ENCODE measurements at places on chromosomes 12 and 14. TPM values are rescaled to one million over a fixed set of nuclear protein-coding genes. Genes with fewer than 3 reads are reported as not detected.

TROAP gene
- total RNA-seq = not detected

GRCh38 chr12:1827826-1828805 is 7.8 kb downstream of the LRTM2 start:
- no peaks in the 10 kb centered on the region for H3K36me3 ChIP-seq
- H3K27me3 ChIP-seq = no peaks in the 10 kb centered on the region
- H3K4me3 ChIP-seq = no peak overlapping the region
- H3K27ac ChIP-seq = no peak overlapping the region

- H3K4me3 ChIP-seq = no peak overlapping the region
- H3K27me3 ChIP-seq = no peaks in the 10 kb centered on the region
Observed at GRCh38 chr12:90299666-90300065, 591.0 kb upstream of the ATP2B1 start.

DNA sequence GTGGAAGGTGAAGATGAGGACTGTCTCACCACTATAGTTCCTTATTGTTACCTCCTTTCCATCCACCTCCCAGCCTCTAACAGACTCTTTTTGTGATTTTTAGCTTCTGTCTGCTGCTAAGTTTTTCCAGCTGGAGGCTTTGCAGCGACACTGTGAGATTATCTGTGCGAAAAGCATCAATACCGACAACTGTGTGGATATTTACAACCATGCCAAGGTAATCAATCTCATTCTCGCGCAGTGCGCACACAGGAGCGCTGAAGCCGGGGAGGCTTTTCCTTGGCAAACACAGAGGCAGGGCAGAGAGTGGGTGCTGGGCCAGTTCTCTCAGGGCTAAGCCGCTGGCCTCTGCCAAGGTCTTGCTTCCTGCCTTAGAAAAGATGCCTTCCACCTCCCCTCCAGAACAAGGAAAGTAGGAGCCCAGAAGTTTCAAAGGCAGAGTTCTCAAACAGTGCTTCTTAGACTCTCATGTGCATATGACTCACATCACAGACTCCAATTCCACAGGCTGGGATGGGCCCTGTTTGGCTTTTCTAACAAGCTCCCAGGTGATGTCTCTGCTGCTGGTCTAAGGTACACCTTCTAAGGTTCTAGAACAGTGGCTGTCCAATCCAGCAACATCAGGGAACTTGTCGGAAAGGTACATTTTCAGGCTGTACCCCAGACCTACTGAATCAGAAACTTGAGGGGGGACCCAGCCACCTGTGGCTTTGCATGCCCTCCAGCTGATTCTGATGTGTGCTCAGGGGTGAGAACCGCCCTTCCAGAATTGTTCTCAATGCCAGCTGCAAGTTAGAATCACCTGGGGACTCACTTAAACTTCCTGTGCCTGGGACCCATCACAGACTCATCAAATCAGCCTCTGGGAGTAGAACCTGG is 33.8 kb upstream of the PWP1 start:
- no peak overlapping the region for H3K4me3 ChIP-seq
- H3K4me1 ChIP-seq = no peaks in the 10 kb centered on the region
- no peaks in the 10 kb centered on the region for H3K27me3 ChIP-seq
- H3K27ac ChIP-seq = no peak overlapping the region

- H3K27ac ChIP-seq = no peak overlapping the region
- no peak for DNase-seq
- H3K4me1 ChIP-seq = no peaks in the 10 kb centered on the region
- H3K36me3 ChIP-seq = no peaks in the 10 kb centered on the region
Observed at GRCh38 chr14:65019944-65020566, 33.4 kb downstream of the FNTB start.

DNA sequence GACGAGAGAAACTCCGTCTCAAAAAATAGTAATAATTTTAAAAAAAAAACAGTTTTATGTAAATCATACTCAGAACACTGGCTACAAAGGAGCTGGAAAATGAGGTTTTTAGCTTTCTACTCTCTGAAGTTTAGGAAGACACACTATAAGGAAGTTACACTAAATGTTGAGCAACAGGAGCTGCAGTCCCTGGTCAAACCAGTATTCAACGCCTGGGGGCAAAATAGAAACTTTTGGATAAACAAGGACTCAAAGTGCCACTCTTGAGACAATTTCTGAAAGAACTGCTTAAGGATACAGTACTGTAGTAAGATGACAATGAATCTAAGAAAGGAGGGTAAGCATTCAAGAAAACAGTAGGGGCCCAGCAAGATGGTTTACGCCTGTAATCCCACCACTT is 29.3 kb downstream of the ACTR6 start:
- H3K36me3 ChIP-seq = peaks cover 4% of the 10 kb centered on the region
- no peaks in the 10 kb centered on the region for H3K4me1 ChIP-seq
- no peak overlapping the region for H3K27ac ChIP-seq
- H3K27me3 ChIP-seq = no peaks in the 10 kb centered on the region
- no peak overlapping the region for H3K4me3 ChIP-seq
- no peak for DNase-seq

DNA sequence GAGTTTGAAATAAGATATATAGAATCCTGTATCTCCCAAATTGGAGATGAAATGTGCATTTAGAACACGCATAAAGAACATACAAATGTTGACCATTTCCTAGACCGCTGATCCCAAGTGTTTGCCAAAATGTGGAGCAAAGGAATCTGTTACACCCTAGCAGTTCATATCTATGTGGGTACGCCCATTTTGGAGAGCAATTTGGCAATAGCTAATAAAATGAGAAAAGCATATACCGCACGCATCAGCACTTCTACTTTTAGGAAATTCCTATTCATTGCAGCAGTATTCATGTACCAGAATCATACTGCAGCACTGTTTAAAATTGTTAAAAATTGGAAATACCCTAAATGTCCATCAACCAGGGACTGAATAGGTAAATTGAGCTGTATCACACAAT is 937.8 kb downstream of the BCL11B start:
- H3K36me3 ChIP-seq = no peaks in the 10 kb centered on the region
- no peak overlapping the region for H3K27ac ChIP-seq
- no peak for DNase-seq
- H3K4me3 ChIP-seq = no peak overlapping the region

- no peaks in the 10 kb centered on the region for H3K36me3 ChIP-seq
- H3K4me1 ChIP-seq = no peaks in the 10 kb centered on the region
- DNase-seq = peak; percentile 30
- no peaks in the 10 kb centered on the region for H3K27me3 ChIP-seq
Observed at GRCh38 chr12:473863-474577, 14.3 kb downstream of the B4GALNT3 start.

DNA sequence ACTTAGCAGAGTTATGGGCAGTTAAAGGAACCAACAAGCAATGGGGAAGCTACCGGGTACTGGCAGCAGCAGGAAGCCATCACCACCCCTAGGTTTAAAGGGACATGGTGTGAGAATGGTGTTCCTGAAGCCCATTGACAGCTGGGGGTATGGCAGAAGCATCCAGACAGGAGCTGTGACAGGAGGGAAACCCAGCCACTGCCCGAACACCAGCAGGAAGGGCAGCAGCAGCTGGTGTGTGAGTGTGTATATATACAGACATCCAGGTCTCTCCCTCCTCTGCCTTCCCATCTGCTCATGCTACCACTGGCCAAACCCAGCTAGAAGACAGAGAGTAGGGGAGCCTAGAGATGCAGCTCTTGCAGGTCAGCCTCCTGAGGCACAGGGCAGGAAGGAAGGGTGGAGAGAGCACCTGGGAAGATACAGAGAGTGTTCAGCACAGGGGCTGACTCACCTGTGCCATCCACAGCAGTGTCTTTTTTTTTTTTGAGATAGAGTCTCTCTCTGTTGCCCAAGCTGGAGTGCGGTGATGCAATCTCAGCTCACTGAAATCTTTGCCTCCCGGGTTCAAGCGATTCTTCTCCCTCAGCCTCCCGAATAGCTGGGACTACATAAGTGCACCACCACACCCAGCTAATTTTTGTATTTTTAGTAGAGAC is 9.2 kb upstream of the ADCK1 start:
- no peak overlapping the region for H3K4me3 ChIP-seq
- no peak overlapping the region for H3K27ac ChIP-seq
- DNase-seq = no peak

- H3K36me3 ChIP-seq = no peaks in the 10 kb centered on the region
- H3K27me3 ChIP-seq = no peaks in the 10 kb centered on the region
- DNase-seq = no peak
Observed at GRCh38 chr12:111387747-111388323, 17.9 kb upstream of the SH2B3 start.

DNA sequence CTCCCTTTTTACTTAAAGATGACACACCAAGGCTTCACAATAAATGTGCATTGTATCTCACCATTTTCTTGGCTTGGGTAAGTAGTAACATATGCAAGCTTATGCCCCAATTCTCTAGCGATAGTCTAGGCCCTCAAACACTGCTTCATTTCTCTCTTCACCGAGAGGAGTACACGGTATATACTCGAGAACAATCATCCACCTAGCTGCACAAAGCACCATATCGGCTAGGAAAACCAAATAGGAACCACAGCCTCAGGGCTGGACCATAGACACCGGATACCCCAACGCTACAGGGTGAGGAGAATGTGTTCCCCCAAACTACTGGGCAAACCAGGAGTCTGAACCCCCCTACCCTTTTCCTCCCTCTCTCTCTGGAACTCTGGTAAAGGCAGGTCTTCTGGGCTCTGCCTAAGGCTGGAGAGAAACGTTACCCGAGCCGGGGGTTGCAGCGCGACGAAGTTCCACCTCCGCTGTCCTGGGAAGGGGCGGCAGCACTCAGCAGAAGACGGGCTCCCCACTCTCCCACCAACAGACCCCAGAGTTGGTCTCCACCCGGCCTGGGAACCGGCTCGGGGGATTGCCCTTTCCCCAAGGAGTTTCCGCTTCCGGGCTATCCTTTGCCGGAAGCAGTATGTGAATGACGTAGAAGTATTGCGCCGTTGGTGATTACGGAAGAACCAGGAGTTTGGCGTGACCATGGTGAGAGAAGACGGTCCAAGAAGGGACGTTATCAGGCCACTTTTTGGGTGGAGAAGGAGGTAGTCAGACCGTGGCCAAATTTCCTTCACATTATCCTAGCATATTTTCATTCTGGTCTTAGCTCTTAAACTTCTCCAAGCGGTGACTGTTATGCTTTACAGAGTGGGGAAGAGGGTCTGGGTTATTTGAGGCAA is at the start of the genes AREL1 and FCF1:
Gene AREL1, minus strand, starts transcription at position 582 of the 896 bp plus-strand sequence. CDS start 27,465 bp downstream, outside the sequence.
Gene FCF1, plus strand, starts transcription at position 646 of the 896 bp plus-strand sequence. Its CDS starts 54 bp downstream, at position 700.
- peak within 1 kb of the TSS; percentile 80 for H3K4me3 ChIP-seq
- H3K36me3 ChIP-seq = peaks cover 22% of the 10 kb centered on the region
- no peaks in the 10 kb centered on the region for H3K27me3 ChIP-seq
- DNase-seq = peak; percentile 33
- peak within 1 kb of the TSS; percentile 69 for H3K27ac ChIP-seq
